ENCODE measurements at places on chromosomes 4 and X.

DNA sequence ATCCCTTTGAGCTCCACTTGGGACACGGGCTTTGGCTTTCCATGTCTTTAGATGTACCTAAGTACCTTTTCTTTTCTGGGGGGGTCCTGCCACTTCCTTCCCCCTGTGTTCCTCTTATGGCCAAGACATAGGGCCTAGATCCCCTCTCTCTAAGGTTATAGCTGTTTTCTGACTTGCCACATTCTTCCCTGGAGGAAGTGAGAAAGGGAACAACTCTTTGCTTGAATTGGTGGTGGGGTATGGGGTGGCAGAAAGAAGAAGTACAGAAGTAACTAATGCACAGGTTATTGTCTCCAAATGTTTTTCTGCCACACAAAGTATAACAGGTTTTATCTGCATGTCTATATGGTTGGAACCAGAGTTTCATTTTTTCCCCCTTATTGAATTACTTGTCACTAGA lies 29.7 kb upstream of the DIPK2B start:
- DNase-seq, result no peak

DNA sequence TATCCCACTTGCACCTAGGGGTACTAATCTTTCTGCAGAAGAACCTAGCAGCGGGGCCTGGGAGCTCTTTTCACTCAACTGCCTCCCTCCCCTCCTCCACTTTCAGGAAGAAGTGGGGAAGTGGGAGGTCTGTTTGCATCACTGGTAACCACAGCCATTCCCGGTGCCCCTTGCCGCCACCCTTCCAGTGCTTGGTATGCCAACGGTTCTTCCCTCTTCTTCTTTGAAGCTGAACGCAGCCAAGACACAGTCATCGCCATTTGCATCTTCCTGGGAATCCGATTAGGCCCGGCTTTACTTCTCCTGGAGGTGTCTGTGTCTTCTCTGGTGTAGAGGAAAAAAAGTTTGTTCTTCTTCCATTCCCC lies 47.2 kb upstream of the RBPJ start:
- DNase-seq, result no peak

DNA sequence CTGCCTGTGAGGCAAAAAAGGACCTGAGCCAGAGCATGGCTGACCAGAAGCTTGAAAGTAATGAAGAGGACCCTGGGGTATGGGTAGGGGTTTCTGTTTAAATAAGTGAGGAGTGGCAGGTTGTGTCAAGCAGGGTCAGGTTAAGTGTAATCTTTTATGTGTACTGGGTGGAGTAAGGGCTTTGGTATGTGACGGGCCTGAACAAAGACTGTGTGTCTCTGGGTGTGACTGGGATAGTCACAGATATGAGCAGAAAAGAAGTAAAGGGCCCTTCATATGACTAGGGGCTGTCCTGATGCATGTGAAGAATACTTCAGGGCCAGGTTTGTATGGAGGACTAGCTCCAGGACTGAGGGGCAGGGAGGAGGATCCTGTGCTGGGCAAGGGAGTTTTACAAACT lies 82.4 kb downstream of the ITIH6 start:
- no peak for DNase-seq

- DNase-seq, result no peak
Observed at GRCh38 chr4:11843340-11843739, 414.6 kb upstream of the HS3ST1 start.

DNA sequence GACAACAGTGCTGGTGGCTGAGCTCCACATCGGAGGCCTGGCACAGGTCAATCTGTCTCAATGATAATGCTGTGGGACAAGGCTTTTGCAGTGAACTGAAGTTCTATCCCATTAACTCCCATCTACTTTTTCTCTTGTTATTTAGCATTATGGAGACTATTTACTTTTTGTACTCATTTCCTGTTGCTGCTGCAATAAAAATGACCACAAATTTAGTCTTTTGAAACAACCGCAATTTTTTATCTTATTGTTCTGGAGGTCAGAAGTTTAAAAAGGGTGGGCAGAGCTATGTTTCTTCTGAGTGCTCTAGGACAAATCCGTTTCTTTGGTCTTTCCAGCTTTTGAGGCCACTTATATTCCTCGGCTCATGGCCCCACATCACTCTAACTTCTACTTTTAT lies 111.0 kb upstream of the PITX2 start:
- DNase-seq, result no peak

- no peak for DNase-seq
Observed at GRCh38 chrX:139823806-139824205, 109.0 kb downstream of the ATP11C start.

- DNase-seq, result peak; percentile 51
Observed at GRCh38 chr4:39469429-39470077, 10.7 kb downstream of the LIAS start.

Measured in CD4-positive, alpha-beta T cell treated with Interleukin-2 at 100 ng/mL for 4 hours (primary cell).